ENCODE measurements at places on chromosomes 1 and 21.

DNA sequence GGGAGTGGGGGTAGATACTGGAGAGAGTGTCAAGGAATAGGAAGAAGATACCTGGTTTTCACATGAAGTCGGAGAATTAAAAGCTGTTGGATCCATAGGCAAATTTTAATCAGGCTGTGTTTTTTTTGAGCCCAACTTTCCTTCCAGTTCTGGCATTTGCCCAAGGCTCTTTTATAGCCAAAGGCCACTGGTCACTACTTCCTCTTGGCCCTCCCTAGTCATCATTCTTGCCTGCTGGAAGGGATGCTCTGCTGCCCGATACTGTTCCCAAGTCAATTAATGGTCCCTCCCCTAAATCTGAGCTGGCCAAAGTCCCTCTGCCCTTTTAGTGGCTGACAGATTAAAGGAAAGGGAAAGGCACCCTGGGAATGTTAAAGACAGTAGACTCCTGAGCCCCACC, 102.8 kb upstream of the ZNF648 start:
- DNase-seq: no peak

GRCh38 chr1:8343464-8344001, 25.6 kb downstream of the SLC45A1 start:
- DNase-seq: peak; percentile 44

DNA sequence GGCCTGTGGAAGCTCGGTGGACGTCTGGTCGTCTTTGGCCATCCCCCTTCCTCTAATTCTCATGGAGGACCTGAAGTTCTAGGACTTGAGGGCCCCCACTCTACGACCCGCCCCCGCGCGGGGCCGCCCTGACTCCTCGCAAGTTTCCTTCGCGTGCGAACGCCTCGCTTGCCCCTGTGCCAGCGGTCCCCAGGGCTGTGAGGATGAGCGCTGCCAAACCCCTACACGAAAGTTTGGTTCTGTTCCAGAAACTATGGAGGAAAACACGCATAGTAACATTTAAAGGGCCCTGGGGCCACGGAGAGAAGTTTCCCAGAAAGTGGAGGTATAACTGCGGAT, 304 bp upstream of the GNG12 start:
- no peak for DNase-seq

GRCh38 chr21:33042812-33043211, 17.1 kb downstream of the OLIG2 start:
- DNase-seq: no peak
